Fibroblast of lung (primary cell): ENCODE measurements at places on chromosomes 5 and 9.

- no peak for DNase-seq
Measured at GRCh38 chr9:111195766-111196165, 134.3 kb downstream of the OR2K2 start.

- no peak for DNase-seq
Measured at GRCh38 chr9:77021922-77022782, 2.7 kb downstream of the FOXB2 start.

GRCh38 chr5:84564321-84565075, 179.8 kb upstream of the EDIL3 start:
- DNase-seq: peak; percentile 62

- no peak for DNase-seq
Measured at GRCh38 chr9:113151696-113152630, 1.2 kb downstream of the SLC31A2 start.

- DNase-seq: no peak
Measured at GRCh38 chr9:131645078-131645776, 94.6 kb downstream of the RAPGEF1 start.

DNA sequence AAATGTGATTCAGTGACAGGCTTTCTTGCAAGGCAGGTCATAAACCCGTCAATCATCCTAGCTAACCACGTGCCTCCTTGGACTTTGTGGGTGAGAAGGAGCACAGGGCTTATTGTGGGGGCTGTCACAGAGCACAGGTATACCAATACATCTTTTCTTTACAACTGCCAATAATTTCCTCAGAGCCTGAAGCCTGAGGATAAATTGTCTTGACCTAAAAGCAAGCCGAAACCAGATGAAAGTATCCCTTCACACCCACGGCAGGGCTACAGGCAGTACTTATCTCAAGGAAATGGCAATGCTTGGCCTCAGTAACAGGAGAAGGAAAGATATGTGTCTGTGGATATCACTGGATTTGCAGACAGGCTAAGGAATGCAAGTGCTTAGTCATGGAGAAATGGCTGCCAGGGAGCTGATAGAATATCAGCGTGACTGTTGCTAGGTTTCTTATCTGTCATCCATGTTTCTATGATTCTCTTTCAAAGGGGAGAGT, 90.3 kb upstream of the ZNF366 start:
- DNase-seq: peak; percentile 97

GRCh38 chr5:53006911-53007890, 18.0 kb downstream of the ITGA2 start:
- no peak for DNase-seq

DNA sequence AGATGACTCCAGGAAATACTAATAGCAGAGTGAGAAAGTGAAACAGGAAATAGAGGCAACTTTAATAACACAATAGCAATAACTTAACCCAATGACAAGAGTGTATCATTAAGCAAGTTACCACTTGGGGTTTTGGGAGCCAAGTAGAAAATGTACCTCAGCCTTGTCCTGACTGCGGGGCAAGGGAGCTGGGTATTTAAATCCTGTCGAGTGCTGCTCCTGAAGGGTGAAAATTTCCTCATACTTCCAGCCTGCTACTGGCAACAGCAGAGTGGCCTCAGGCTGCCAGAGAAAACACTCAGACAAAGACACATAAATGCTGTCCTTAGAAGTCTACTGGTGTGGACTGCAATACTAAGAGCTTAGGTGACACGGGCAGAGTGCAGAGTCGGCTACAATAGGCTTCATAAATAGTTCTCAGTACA, 112.5 kb upstream of the EMB start:
- no peak for DNase-seq

GRCh38 chr9:136132512-136133050, 13.9 kb upstream of the TMEM250 start:
- no peak for DNase-seq

DNA sequence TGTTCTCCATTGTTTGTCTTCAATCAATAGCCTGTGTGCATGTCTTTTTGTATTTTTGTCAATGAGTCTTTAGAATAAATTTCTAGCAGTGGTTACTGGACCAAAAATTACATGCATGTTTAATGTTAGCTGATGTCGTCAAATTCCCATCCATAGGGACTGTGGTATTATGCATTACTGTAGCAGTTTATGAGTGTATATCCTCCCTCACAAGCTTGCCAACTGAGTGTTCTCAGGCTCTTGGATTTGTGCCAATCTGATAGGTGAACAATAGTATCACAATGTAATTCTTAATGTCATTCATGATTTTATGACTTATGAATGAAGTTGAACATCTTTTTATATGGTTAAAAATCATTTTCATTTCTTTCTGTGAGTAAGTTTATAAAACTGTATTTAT, 13.0 kb downstream of the SNX24 start:
- peak; percentile 39 for DNase-seq

GRCh38 chr5:34930462-34930844, 1.1 kb downstream of the DNAJC21 start:
- peak; percentile 54 for DNase-seq

GRCh38 chr9:4171971-4172370, 127.9 kb downstream of the GLIS3 start:
- no peak for DNase-seq

- DNase-seq: no peak
Measured at GRCh38 chr5:180160215-180160614, 48.8 kb downstream of the RASGEF1C start.

DNA sequence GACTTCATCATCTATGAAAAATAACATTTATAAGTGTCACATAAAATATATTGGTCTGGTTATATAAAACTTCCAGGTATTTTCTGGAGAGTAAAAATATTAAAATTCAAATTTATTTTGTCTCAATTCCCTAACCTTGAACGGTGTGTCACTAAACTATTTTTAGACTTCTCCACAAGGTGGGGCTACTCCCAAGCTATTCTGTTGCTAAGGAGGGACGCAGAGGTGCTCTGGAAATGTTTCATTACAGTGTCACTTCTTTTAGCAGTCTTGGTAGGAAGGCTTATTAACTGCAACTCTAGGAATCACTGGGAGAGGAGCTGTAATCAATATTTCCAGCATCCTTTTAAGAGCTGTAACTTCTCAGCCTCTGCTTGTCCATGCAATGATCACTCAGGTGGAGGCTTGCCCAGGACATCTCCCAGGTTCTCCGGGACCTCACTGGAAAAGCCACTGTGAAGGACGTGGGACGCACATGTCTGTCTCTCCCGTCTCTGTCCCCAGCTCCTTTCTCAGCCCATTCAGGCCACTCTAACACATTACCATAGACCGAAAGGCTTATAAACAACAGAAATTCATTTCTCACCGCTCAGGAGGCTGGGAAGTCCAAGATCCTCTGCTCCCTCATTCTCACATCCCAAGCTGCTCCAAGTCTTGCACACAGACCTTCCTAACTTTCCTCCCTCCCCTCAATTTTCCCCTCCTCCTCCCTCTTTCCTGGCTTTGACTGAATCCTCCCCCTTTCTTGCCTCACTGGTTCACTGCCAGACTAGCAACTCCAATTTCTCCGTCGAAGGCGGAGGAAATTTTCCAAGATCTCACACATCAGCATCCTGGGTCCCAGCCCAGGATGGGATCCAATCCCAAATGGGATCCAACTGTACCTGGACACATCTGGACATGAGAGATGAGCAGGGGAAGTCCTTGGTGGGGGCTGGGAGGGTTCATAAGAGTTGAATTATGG, 32.7 kb upstream of the DNAH5 start:
- peak; percentile 60 for DNase-seq

DNA sequence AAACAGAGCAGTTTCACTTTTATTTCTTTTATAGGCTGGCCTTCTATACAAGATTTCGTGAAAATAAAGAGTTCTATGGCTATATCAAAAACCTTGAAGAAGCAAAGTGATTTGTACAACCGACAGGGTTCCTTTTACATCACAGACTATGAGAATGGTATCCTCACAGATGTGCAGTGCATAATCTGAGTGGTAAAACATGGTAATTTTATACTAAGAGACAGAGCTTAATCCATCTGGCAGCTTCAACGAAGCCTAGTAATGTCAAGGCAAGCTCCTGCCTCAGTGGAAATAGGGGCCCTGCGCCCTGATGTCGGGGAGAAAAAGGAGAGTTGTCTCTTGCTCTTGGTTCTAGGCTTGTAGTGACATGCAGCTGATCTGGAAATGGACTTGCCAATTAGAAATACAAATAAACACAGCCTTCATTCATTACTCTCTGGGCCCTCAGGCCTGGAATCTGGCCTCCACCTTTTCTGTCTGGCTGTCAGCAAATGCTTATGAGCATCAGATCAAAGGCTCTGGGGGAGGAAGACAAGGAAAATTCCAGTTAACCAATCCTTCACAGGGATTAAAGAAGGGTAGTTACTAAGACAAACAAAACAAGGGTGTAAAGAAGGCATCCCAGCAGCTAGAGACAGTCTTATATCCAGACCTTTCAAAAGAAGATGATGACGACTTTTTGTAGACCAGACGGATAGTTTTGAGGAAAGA, 33.6 kb upstream of the TRIM32 start:
- no peak for DNase-seq

GRCh38 chr5:171429543-171429910, 10.1 kb downstream of the FGF18 start:
- no peak for DNase-seq

DNA sequence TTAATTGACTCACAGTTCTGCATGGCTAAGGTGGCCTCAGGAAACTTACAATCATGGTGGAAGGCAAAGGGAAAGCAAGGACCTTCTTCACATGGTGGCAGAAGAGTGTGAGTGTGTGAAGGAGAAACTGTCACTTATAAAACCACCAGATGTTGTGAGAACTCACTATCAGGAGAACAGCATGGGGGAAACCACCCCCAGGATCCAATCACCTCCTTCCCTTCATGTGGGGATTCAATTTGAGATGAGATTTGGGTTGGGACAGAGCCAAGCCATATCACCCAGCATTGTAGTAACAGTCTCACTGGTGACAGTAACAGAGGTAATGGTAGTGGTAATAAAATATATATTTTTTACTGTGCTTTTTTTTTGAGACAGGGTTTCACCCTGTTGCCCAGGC, 18.1 kb downstream of the ZBTB5 start:
- DNase-seq: no peak

- DNase-seq: peak; percentile 25
Measured at GRCh38 chr5:79255786-79256557, 20.0 kb downstream of the JMY start.

- no peak for DNase-seq
Measured at GRCh38 chr9:98570055-98570454, 138.7 kb downstream of the GABBR2 start.

- no peak for DNase-seq
Measured at GRCh38 chr5:60673334-60673733, 26.6 kb downstream of the DEPDC1B start.

DNA sequence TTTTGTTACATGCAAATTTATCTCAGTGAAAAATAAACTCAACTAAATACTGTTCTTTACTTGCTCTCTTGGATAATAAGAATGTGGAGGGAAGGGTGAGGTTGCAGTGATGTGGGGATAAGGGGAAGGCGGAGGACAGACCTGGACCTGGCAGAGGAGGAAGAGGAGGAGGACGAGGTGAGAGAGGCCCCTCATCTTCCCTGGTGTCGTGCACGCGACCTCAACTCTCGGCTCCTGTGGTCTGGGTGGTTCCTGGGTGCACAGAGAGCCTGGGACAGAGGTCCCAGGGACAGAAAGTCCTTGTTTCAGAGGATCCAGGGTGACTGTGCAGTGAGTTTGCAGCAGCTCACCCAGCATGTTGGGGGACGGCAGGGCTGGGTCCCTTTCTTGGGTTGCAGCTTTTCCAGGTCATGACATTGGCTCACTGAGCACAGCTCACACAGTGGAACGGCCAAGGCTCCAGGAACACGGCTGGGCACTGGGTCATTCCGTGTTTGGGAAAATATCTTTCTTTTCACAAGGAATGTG, 37.7 kb upstream of the LPCAT1 start:
- DNase-seq: no peak

DNA sequence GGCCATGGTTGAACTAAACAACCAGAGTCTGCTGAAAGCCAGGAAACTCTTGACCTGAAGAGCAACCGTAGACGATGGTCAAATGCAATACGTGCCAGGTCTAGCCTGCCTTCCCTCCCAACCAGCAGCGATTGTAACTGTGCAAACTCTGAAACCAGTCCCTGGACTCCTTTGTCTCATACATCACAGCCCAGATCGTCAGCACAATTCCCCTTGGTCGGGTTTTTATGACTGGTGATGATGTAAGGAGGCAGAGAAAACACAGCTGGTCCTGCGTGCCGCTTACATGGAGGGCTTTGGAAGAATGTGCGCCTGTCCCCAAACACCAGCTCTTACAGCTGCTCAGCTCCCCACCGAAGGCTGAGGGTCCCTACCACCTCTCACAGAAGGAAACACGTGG, 24.6 kb downstream of the SMIM23 start:
- peak; percentile 16 for DNase-seq

- DNase-seq: peak; percentile 42
Measured at GRCh38 chr5:171945066-171945465, 61.4 kb downstream of the FBXW11 start.

- DNase-seq: no peak
Measured at GRCh38 chr5:165000479-165001190, 1495.2 kb downstream of the MAT2B start.

DNA sequence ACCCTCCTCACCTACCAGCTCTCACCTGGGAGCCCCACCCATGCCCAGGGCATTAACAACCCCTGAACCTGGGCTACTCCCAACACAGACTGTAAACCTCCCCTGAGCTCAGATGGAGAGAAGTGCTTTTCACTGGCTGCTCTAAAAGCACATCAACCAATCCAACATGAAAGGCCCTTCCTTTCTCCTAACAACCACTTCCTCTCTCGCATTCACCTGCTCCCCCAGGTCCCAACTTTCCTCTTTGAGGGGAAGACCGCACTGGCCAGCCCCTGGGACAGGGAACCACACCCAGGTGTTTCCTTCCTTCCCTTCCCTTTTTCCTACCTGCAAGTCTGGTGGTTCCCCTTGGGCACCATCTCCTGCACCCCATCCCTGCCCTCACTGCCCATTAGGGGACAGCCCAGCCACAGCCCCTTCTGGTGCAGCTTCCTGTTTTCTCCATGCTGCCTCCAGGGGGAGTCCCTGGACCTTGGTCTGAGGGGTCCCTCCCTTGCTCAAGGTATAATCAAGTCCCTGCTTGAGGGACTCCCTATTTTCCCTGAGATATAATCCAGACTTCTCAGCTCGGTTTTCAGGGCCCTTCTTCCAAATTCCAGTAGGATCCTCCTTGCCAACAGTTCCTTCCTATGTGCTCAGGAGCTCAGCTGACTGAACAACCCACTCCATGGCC, 30.5 kb upstream of the DAB2IP start:
- DNase-seq: peak; percentile 10

GRCh38 chr5:115263078-115263380, 352 bp upstream of the PGGT1B start:
- no peak for DNase-seq
